Activated CD4-positive, alpha-beta T cell treated with anti-CD3 and anti-CD28 coated beads, Interleukin-2, amount 50 U/mL, for 16 hours (primary cell): ENCODE measurements at places on chromosomes 4 and X.

- no peak for DNase-seq
Measured at GRCh38 chr4:113893546-113893945, 85.9 kb downstream of the ARSJ start.

- no peak for DNase-seq
Measured at GRCh38 chrX:130974323-130974722, 71.3 kb upstream of the ENOX2 start.

DNA sequence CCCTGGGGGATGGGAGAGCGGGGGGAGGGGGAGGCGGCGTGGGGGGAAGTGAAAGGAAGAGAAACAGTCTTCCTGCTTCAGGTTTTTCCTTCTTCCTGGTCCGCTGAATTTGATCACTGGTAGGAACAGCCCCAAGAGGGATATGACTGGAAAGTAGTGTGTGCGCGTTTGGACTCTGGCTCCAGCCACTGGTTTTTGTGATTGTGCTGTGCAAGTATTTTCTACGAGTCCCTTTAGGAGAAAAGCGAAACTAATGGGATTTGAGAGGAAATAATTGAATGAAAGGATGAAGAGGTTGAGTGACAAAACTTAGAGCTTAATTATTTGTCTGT lies 836 bp downstream of the PRRG1 start:
- no peak for DNase-seq

DNA sequence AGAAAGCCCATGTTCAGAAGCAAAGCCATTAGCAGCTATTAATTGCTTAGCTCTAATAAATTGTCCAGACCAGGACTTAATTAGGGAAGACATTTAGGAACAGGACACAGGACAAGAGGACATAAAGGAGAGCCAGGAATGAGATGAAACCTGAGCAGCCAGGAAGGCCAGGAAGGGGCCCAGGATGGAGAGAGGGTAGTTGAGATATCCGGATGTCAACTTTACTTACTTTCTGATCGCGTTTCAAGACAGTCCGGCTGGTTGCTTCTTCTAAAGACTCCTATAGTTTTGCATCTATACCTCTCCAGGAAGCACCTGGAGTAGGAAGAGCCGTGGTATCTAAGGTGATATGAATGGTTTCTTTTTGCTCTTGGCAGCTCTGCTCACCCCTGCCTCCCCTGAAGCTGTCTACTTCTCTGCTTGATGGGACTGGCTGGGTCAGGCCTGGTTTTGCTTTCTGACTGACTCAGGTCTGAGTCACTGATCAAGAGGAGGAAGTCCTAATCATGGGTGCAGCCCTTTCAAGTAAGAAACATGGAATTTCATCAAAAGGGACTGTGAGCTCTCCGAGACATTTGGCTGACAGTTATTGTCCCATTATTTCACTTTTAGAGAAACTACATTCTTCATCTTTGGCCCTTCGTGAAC lies 733.3 kb downstream of the RPA4 start:
- DNase-seq = peak; percentile 8

DNA sequence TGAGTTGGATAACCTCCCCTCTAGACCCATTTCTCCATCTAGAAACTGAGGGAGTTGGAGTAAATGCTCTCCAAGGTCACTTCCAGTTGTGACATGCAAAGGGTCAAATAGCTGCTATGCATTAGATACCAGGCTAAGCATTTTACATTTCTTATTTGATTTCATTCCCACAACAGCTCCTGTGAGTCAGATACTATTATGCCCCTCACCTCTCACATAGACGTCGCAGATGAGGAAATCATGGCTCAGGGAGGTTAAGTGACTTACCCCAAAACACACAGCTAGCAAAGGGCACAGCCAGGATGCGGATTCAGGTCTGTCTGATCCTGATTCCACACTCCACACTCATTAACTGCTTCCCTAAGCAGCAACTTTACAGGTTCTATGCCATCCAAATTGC lies 57.7 kb downstream of the PRPS1 start:
- DNase-seq = no peak

DNA sequence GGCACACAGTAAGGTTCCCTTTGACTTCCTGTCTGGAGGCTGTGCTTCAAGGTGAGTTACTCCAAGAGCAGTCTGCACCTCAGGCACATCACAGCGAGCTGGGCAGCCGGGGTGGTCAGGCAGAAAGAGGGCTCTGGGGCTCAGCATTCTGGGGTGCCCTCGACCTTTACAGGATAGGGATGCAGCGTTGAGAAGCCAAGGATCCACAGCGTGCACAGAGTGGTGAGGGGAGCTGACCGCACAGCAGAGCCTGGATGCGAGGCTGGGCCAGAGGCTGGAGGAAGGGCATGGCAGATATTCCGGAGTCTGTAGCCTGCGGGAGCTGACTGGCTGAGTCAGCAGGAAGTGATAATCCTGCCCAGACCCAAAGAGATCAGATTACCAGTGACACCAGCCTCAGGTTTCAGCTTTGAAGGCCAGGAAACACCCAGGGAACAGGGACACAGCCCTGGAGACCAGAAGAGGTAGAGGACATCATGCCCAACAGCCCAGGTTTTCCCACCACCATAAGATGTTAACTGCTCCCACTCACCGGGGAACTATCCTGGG lies 38.4 kb upstream of the PDLIM3 start:
- no peak for DNase-seq
